ENCODE measurements at places on chromosomes 5 and 9.

- DNase-seq, result peak; percentile 60
These were observed 214.3 kb downstream of the GNA14 start for GRCh38 chr9:77433675-77434445.

GRCh38 chr5:36111238-36111637 lies 40.4 kb downstream of the LMBRD2 start:
- DNase-seq, result no peak

- no peak for DNase-seq
These were observed 599.0 kb downstream of the CSNK1G3 start for GRCh38 chr5:124110942-124111341.

DNA sequence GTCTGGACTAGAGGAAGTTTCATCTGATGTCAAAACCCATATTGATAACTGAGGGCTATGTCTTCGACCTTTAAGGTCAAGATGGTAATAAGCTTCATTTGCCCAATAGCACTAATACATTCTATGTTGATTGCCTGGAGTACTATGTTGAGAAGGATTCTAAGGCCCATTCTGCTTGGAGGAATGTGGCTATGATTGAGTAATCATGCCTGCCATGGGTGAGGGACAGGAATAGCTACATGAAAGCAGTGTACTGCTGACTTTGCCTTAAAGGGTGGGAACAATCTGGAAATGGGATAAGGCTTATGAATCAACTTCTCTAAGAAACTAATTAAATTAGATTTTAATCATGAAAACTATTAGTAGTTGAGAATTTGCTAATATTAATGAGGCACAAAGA lies 13.6 kb downstream of the NNT start:
- DNase-seq, result peak; percentile 43

DNA sequence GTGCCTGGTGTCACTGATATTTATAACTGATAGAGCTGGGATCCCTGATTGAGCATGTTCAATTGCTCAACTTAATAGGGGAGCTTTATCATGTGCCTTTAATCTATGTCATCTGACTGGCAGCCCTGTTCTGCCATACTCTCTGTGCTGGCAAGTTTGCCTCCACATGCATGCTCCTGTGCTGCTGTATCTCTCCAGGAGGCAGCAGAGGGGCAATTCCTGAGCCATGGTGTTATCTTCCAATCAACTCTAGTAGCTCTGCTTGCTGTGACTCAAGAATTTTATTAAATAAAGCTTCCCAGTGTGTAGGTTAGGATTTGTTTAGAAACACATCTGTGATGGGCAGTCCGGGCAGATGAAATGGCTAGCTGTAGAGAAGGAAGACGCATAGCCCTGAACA lies 642.0 kb downstream of the KIF4B start:
- DNase-seq, result no peak

- DNase-seq, result no peak
These were observed 75.7 kb upstream of the ZNF169 start for GRCh38 chr9:94183240-94183999.

DNA sequence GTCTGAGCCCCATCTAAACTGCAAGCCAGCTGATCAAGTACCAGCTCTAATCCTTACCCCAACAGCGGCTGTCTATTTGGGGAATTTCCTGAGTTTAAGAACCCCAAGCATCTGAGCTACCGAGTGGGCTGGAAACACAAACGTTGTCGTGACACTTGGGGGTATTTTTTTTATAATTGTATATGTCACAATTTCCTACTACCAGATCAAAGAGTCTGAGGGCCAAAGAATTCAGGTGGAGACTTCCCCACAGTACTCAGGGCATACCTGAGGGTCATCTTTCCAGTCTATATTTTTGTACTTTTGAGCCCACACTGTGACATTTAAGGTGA lies 42.8 kb downstream of the PTTG1 start:
- no peak for DNase-seq

DNA sequence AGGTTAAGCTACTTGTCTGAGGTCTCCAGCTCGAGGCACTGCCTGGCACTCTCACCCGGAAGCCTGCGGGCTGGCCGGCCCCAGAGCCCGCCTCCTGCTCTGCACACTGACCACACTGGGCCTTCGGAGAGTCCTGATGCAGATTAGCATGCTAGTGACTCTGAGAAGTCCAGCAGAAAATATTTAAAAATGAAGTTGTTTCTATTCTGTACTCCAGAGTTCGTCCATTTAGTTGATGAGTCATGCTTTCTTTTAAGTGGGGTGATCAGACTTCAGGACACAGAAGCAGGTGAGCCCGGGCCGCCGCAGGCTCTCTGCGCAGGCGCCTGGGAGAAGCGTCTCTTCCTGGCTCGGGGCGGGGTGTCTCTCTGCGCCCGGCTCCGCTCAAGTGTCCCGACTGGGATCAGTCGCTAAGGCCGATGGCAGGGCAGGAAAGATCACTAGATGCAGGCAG lies 32.5 kb downstream of the FAM240B start:
- DNase-seq, result peak; percentile 80

GRCh38 chr9:116767219-116767618 lies 80.1 kb downstream of the TRIM32 start:
- no peak for DNase-seq

DNA sequence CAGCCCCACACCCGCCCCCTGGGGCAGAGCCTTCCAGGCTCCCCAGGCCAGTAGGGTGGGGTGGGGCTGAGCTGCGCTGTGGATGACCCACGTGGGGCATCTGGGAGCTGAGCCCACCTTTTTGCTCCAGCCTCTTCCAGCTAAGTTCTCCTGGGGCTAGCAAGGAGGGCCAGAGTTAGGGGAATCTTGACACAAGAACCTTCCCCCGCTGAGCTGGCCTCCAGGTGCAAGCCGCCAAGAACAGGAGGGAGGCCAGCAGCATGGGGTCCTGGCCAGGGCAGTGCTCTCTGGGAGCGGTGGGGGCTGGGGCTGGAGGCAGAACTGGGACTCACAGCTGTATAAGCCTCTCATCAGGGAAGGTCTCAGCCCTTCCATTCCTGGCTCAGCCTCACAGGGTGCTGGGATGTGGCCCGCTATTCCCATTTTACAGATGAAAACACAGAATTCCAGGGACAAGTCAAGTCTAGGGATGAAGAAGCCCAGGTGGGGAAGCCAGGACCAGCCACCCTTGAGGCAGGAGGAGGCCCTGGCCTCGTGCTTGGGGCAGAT lies 21.5 kb downstream of the SARDH start:
- DNase-seq, result no peak

DNA sequence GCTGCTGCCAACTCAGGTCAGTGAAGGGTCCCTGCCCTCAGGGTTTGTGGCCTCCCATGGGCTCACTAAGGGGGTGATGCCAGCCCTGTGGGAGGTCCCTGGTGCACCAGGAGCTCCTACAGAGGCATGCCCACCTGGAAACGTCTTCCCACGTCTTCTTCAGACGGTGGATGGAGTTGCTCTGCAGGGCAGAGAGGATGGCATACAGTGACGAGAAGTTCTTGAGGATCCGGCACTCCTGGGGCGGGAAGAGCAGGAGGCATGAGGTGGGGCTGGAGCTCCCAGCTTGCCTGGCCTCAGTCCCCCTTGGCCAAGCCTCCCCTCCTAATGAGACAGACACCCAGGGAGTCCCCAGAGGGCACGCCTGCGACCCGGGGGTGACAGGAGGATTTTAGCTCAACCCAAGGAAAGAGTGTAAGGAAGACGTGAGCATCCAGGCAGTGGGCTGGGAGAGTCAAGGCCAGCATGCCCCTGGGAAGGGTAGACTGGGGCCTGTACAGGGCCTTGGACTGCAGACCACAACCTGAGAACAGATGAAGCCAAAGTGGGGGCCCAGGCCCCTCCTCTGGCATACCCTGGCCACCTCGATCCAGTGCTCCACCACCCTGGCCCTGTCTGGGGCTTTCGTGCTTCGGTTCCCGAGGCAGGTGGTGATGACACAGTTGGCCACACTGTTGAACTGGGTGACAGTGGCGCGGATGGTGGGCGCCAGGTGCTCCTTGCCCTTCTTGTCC lies 14.4 kb downstream of the RALGDS start:
- DNase-seq, result no peak

DNA sequence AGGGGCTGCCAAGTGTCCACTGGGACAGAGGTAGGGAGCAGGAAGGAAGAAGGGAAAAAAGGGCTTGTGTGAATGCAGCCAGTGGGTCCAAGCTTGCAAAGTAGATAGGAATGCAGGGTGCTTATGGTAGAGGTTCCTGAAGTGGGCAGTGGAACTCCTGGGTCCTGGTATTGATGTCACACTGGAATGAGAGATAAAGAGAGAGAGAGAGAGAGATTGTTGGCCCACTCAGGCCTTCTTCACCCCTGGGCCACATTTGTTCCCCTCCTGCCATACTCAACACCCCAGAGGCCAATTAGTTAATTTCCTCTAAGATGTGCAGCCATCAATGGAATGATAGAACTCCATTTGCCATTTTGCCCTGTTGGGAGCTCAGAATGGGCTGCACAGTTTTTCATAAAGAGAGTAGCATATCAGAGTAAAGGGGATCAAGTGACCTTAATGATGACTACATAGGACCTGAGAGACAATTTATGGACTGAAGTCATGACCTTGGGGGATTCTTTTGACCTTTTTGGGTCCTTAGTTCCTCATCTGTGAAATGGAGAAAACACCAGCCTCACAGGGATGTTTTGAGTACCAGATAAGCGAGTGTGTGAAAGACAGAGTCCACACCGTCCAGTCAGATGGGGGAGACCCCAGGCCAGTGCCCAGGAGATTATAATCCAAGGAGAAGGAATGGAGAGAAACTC lies 52.9 kb downstream of the PPARGC1B start:
- no peak for DNase-seq

- peak; percentile 95 for DNase-seq
These were observed 5.1 kb upstream of the CAST start for GRCh38 chr5:96657068-96657467.

DNA sequence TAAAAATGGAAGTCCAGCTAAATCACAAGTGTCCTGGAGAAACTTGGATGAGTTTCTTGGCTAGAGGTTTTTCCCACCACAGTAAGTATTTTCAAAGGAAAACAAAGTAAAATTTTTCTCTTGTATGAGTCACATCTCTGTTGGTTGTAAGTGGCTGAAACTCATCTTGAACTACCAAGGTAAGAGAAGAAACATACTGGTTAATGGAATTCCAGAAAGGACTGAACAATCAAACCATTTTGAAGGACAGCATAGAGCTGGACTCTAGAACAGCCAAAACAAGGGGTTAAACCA lies 102.8 kb upstream of the CDKN2B start:
- DNase-seq, result peak; percentile 71

- DNase-seq, result peak; percentile 63
These were observed 8.0 kb upstream of the SEMA4D start for GRCh38 chr9:89505911-89506310.

- no peak for DNase-seq
These were observed 73.5 kb downstream of the C9orf57 start for GRCh38 chr9:71986900-71987299.

- DNase-seq, result no peak
These were observed 50.7 kb upstream of the C6 start for GRCh38 chr5:41264019-41264418.

DNA sequence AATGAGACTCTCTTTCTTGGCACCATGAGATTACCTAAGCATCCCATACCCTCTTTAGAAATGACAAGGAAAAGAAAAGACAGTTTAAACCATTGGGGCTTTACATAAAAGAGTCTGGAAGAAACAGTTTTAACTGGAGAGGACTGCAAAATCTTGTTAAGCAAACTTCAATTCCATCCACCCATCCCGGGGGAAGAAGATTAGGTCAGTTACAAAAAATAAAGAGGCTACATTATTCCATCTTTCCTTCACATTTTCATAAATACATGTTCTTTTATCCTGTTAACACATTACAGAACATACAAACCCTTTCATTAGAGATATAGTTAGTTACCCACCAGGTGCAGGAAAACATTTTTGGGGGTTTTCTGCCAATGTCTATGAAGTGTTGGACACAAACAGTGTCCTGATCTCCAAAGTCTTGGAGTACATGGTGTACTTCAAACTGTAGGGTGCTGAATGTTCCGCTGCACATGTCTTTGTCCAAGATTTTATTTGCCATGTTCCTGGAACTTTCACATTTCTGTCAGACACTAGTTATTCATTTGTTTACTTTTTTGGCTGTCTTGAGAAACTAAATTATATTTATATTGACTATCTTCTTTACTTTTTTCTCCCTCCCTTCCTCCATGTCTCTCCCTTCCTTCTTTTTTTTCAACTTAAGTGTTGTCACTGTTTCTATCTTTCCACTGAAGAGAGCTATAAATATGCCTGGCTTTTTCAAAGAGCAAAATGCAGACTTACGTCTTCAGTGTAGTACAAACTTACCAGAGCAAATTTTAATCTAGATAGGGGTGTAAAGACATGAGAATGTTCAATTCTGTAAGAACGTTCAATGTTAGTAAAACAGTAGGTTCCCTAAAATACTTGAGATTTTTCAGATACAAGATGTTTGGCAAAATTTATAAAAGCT lies 410.9 kb upstream of the PRR16 start:
- no peak for DNase-seq

DNA sequence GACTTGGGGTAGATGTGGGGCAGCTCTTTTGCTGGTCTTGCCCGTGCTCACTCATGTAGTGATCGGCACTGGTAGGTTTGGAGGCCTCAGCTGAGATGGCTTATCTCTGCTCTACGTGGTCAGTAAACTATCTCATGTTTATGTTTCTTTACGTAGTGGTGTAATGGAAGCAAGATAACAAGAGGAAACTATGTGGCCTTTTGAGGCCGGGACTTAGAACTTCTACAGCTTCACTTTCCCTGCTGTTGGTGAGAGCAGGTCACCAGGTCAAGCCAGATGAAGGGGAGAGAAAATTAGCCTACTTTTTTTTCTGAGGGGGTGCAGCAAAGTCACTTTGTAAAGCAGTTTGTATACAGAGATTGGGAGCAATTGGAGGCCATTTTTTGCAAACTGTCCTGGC lies 8.5 kb downstream of the FOCAD start:
- no peak for DNase-seq

- DNase-seq, result peak; percentile 60
These were observed 55.8 kb downstream of the PTTG1 start for GRCh38 chr5:160477266-160477970.

DNA sequence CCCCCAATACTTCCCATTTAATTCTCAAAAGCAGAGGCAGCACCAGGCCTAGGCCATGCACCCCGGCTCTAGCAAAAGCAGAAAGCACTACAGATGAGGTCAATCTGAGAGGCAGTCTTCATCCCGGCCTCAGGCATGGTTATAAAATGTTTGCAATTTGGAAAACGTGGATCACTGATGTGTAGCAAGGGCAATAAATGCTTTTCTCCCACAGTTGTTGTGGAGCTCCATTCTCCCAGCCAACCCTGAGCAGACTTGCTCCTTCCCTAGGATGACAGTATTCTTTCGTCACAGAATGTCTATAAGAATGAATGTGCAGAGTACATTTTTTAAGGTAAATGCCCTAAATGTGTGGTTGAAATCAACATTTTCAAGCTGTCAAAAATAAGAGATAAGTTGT lies 157.3 kb upstream of the DAPK1 start:
- no peak for DNase-seq

DNA sequence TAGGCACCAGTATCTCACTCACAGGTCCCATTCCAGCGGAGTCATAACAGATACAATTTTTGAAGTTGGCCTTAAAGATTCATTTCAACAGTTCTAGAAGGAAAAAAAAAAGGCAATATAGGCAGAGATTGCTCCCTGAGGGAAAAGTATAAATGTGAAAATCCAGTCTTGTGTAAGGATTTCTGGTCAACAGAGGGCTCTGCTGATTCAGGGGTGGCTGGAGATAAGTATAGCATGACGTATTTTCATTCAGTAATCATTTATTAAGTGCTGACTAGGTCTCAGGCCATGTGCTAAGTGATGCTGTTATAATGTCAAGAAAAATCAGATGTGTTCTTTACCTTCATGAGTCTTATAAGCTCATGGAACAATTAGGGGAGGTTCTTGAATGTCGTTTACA lies 377.3 kb upstream of the MEF2C start:
- DNase-seq, result peak; percentile 48

GRCh38 chr9:82732928-82733327 lies 330.0 kb downstream of the RASEF start:
- no peak for DNase-seq

All from kidney tubule cell (primary cell).